T follicular helper cell (primary cell): ENCODE measurements at places on chromosomes 12 and 14.

- no peak for DNase-seq
Observed at GRCh38 chr12:14802247-14802646, 1.0 kb downstream of the WBP11 start.

- DNase-seq, result no peak
Observed at GRCh38 chr14:104552738-104553125, 26.8 kb upstream of the C14orf180 start.

DNA sequence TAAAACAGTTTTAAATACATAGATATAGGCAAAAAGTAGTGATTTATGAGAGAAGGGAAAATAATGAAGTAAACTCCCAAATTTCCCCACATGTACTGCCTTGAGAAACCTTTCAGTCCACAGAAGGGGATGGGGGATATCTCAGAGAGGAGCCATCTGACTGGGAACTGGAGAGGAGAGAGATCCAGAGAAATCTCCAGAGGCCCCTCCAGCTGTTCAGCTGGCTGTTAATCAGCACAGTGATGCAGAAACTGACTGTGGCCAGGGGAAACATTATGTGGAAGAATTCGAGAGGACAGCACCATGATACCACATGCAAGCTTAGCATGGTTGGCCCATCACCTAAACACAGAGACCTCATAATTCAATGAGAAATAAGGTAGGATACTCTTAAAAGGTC, 1165.9 kb upstream of the TMEM132C start:
- no peak for DNase-seq

GRCh38 chr12:39348523-39348922, 94.4 kb downstream of the KIF21A start:
- DNase-seq, result no peak

- DNase-seq, result no peak
Observed at GRCh38 chr12:76908303-76909017, 29.6 kb upstream of the CSRP2 start.

DNA sequence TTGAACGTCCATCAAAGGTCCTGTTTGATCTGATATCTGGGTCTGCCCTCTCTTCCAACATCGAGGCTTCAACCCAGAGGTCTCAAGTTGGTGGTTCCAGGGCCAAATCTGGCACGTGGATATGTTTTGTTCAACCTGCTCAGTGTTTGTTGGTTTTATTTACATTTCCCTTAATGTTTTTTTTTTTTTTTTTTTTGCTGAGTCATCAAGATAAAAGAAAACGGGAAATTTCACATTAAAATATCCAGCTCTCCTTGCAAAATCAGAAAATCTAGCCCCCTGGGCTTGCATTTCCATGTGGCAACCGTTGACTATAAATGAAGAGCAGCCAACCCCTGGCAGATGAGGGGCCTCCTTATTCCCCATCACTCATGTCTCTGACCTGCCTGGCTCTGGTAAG, 765.6 kb upstream of the TBX3 start:
- no peak for DNase-seq

- no peak for DNase-seq
Observed at GRCh38 chr12:5872745-5873144, 72.3 kb downstream of the ANO2 start.

DNA sequence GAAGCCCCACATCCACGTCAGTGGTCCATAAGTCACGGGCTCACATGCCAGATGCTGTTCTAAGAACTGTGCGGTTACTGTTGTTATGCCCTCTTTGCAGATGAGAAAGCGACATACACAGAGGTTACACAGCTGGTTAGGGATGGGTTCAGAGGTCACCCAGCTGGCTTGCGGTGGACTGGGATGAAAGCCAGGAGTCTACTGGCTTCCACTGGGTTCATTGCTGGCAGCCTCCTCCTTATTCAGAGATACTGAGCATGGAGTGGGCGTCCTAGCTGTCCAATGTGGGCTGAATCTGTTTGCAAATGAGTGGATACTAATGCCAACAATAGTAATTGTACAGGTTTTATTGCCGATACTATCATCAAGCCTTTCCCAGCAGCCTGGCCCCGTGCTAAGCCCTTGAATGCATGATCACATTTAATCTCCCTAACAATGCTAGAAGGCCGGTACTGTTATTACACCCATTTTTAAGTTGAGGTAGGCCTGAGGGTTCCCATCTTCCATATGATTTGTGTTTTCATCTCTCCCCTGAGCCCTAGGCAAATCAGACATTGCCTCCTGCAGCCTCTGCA, 129.1 kb downstream of the PLXNC1 start:
- DNase-seq, result no peak

DNA sequence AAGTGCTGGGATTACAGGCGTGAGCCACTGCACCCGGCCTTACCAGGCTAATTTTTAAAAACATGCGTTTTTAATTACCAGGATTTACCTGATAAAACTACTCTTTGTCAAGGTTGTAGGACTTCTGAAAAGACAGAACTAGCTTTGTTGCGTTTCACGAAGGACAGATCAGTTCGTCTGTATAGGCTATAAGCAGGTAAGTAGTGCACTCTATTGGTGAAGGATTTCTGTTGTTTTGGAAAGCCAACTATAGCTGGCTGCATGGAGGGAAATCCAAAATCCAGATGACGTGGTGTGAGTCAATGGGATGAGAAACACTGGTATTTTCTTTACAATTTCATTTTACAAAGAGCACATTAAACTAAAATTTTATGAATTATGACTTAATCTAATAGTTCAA, 14.6 kb downstream of the GNPNAT1 start:
- DNase-seq, result no peak

GRCh38 chr14:31278883-31279282, 71.3 kb upstream of the HECTD1 start:
- DNase-seq, result no peak
